ENCODE measurements at places on chromosomes 6 and 20.

DNA sequence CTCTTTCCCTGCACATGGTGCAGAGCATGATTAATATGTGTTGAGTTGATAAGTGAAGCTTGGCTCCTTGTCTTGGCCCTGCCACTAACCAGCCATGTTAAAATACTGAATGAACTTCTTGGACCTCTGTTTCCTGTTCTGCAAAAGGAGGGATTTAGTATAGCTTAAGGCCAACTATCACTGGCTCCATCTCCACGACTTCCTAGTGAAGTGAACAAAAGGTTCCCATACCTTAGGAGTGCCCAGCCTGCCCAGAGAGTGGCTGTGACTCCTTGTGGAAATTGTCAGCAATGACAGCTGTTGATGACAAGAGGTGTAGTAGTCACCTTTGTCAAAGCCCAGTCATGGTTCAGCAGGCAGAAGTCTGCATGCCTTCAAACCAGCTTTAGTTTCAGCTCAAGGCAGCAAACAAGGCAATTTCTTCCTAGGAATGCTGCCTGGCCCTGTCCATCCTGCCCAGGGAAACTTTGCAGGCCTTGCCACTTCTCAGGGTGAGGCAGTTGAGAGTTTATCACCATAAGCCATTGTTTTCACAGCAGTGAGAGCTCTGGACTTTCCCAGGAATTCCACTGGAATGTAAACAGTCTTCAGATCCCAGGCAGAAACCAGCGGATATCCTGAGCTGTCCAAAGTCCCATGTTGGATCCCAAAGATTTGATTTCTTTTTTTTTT lies 169.7 kb upstream of the TNFAIP3 start:
- DNase-seq, result no peak

GRCh38 chr20:46764068-46764467 lies 54.6 kb downstream of the SLC2A10 start:
- DNase-seq, result no peak

GRCh38 chr20:6525447-6526303 lies 241.8 kb upstream of the BMP2 start:
- DNase-seq, result no peak

DNA sequence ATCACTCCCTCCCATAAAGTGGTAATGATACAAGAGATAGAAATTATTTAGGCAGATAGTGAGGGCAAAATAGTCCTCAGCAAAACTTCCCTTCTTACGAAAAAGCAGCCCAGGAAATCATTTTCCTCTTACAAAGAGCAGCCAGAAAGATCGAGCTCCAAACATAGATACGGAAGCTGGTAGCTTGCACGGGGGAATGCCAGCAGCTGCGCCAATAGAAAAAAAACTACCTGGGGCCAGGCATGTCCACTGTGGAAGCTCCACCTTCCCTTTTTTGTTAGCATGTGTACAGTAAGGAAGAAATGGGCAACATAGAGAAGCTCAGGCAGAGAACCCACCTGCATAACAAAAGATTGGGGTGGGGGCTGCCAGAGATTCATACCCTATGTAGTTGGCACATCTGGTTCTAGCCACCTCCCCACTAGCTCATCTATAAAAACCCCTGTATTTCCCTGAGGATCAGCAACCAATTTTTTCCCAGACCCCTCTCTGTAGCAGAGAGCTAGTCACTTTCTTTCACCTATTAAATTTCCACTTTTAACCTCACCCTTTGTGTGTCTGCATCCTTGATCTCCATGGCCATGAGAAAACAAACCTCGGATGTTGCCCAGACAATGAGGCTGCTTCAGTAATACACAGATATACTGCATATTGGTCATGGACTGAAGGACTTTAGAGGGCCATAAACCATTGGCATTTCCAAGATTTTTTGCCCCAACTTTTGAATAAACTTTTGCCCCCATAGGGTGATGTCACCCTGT lies 52.1 kb downstream of the SOD2 start:
- DNase-seq, result no peak

DNA sequence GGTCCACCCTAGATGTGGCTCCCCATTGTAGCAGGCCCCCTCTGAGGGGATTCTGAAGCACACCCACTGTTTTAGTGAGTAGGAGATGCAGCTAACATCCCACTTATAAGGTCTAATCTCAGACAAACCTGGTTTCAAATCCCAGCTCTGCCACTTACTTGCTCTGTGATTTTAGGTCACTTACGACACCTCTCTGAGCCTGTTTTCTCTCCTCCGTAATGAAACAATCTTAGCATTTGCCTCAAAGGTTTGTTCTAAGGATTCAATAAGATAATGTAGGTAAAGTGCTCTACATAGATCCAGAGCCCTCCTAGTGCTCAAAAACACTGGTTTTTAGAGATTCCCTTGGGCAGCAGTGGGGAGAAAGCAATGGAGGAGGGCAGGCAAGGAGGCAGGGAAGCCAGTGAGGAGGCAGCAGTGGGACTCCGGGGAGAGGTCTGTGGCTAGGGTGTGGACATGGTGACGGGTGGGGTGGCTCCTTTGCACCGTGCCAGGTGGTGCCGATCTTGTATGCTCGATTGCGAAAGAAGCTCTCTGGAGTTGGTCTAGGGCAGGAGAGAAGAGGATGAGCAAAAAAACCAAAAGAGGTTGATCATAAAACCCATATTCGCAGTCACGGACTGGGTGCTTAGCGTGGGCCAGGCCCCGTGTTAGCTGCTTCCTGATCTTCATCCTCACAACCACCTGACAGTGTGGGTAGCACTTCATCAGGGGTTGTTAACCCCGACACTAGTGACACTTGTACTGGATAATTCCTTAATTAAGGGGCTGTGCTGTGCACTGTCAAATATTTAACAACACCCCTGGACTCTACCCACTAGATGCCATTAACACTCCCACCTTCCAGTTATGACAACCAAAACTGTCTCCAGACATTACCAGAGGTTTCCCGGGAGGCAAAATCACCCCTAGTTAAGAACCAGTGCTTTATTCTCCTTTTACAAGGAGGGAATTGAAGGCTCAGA lies 16.8 kb upstream of the PTGIS start:
- DNase-seq, result no peak

- no peak for DNase-seq
These were observed 899.3 kb upstream of the MAP3K7 start for GRCh38 chr6:91486200-91486599.

- DNase-seq, result no peak
These were observed 30.6 kb downstream of the HIVEP2 start for GRCh38 chr6:142914369-142914768.

DNA sequence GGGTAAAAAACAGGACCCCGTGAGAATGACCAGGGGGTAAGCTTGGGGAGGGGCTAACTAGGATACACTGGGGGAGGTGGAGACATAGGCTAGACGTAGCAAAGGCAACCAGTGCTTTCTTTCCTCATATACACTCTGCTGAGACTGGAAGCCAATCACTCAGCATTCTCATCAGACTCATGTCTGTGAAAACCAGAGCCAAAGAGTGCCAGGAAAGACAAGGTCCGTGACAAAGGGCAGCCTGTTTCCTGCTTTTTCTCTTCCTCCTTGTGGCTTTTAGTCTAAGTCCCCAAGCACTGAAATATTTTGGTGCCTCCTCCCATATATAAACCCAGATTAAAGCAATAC lies 97.9 kb upstream of the NEDD9 start:
- DNase-seq, result no peak

DNA sequence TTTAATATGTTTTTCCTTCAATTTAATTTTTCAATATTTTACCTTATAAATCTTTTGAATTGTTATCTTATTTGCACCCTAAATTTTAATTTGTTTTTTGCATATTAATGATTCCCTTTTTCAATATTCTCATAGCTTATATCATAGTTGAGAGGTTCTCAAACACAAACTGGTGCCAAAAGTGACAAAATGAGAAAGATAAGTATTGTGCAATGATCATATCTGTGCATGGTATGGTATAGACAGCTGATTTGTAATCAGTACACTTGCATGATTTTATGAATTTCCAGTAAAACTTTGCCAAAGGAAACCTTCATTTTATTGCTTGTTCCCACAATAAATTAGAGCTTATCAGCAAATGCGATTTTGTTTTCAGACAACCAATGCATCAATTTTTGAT lies 161.0 kb upstream of the HDAC2 start:
- no peak for DNase-seq

DNA sequence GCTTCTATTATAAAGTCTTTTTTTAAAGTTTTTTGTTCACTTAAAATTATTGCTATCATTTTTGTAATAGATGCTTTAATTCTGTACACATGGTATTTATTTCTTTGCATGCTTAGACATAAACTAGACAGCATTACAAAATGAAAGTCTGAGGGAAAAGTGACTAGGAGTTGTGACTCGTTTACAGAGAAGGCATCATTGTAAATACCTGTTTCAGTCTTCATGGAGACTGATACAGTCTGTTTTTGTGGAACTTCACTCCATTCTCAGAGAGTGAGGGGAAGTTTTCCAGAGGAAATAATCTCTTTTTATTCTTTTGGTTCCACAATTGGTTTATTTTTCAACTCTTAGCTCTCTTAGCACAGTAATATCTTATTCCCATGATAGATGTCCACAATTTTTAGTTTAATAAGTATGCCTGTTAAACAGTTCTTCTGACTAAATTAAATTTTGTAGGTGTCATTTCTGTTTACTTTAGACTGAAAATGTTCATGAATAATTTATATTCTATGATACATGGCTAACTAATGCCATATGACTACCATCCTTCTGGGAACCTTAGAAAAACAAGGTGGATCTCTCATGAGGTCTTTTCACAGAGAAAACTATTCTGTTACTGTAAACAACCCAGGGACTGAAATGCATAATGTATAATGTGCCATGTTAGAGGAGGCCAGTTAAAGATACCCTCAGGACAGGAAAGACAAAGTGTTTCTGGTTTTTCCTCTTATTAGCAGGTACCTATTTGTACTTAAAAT lies 69.2 kb downstream of the MYO6 start:
- no peak for DNase-seq

DNA sequence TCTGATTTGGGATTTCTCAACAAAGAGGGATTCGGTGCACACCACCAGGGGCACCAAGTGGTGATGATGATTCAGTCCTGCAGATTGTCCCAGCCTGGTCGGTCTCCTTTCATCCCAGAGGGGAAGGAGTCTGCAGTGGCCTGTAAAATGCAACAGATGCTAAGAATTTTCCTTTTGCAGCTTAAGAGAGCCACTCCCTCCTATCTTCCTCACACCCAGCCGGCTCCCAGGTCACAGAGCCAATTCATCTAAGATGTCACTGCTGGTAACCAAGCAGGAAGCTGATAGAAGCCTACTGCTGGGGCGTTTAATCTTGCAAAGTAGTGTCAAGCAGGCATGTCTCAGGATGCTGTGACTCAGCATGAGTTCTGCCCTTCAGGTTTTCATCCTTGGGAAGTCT lies 203.8 kb upstream of the LRFN2 start:
- DNase-seq, result no peak

DNA sequence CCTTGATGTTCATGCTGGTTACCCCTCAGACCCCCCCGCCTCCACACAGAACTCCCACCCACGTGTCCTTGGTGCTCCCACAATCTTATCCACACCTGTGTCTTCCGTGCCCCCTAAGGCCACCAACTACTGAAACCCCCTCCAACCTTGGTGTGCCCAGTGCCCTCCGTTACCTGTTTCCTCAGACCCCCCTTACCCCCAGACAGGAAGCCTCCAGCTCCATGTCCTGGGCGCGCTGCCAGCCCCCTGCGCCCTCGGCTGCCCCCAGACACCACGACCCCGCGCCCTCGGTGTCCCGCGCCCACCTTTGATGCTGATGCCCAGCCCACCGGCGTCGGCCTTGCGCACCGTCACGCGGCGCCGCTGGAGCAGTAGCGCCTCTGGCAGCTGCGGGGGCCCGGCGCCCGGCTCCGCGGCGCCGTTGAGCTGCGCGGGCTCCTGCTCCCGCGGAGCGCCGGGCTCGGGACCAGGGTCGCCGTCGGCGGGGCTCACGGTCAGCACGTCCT lies 504 bp downstream of the SNTA1 start:
- no peak for DNase-seq

- no peak for DNase-seq
These were observed 16.3 kb downstream of the LRP11 start for GRCh38 chr6:149847939-149848267.

DNA sequence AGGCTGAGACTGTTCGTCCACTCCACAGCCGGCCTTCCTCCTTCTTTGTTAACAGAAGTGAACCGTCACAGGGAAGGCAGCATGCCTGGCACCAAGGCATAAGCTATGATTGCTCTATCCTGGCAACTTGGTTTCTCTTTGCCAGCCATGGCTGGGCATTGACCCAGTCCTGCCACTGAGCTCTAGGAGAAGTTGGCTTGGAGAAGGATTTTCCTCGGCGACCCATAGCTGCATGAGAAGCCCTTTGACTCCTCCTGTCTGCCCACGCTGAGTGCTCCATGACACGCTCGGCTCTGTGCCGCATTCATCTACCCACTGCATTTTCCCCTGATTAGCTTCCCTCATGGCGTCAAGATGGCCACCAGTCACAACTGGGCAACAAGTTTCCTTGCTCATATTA lies 111.8 kb upstream of the EXOC2 start:
- no peak for DNase-seq

DNA sequence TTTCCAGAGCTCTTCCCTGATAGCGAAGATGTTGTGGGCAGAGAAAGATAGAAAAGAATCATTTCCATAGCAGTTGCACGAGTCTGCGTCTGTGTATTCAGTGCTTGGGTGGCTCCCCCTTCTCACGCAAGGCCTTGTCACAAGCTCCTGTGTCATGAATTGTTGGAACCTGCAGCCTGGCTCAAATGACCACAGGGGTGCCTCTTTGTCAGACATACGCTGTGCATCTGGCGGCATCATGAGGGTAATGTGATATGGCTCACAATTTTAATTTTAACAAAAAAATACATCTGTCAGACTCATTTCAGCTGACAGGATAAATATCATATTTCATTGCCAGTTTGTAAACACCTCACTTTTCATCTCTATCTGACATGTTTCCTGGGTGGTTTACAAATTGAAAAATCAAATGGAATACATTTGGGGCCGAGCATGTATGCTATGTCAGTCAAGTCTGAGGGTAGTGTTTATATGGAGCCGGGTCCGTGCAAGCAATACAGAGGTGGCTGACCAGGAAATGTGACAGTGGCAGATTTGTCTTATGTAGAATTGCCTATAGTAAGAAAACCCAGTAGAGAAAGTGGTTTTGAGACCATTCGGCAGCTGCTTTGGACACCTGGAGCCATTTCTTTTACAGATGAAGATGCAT lies 90.9 kb downstream of the CAP2 start:
- DNase-seq, result no peak

GRCh38 chr20:62628691-62629090 lies 13.6 kb upstream of the SLCO4A1 start:
- DNase-seq, result no peak

- DNase-seq, result no peak
These were observed 80.4 kb downstream of the GCLC start for GRCh38 chr6:53464483-53464882.
